Suprapubic skin (tissue), 4 donors: ENCODE measurements at places on chromosomes 4 and X.

GRCh38 chr4:115279330-115279729, 165.9 kb upstream of the NDST4 start:
- no peak for DNase-seq

DNA sequence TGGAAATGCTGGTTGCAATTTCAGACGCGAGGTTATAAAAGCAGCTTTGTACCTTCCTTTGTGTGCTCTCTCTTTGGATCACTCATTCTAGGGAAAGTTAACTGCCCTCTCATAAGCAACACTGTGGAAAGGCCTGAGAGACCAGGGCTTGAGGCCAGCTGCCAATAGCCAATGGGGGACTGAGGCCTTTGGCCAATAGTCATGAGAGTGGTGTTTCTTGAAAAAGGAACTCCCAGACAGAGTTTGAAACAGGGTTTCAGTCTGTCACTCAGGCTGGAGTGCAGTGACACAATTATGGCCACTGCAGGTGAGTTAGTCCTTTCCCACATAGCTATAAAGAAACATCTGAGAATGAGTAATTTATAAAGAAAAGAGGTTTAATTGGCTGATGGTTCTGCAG, 524.7 kb upstream of the SMIM31 start:
- DNase-seq, result no peak

GRCh38 chr4:186724864-186725468, 1.3 kb upstream of the FAT1 start:
- no peak for DNase-seq

GRCh38 chrX:24468245-24468644, 3.2 kb downstream of the PDK3 start:
- DNase-seq, result no peak
